ENCODE measurements at places on chromosomes 11 and 22. TPM values are rescaled to one million over a fixed set of nuclear protein-coding genes. Genes with fewer than 3 reads are reported as not detected.

Gene SMC1B
- 3.2 TPM for total RNA-seq

Gene HPX
- 1.6 TPM for total RNA-seq

Gene IGLL1
- not detected for total RNA-seq

Gene SNX32
- 2.2 TPM for total RNA-seq

Gene SLC1A2
- not detected for total RNA-seq

Gene CBX7
- 61.0 TPM for total RNA-seq

Gene ZNF280B
- total RNA-seq: 2.9 TPM

Gene CRACR2B
- total RNA-seq: 13.3 TPM

Gene TMEM86A
- total RNA-seq: 1.8 TPM

Gene RAB3IL1
- total RNA-seq: 0.49 TPM

Gene FAM227A
- total RNA-seq: 0.28 TPM

Gene SCGB1A1
- not detected for total RNA-seq

Gene CCDC73
- total RNA-seq: not detected

Gene ZC3H7B
- 52.4 TPM for total RNA-seq

Gene MUC5B
- total RNA-seq: not detected

Gene TRPM5
- total RNA-seq: 0.07 TPM

Gene YWHAH
- 76.8 TPM for total RNA-seq

Gene MMP10
- total RNA-seq: not detected

Gene OR4A16
- not detected for total RNA-seq

Gene ADAMTS8
- total RNA-seq: not detected

Gene OR10AG1
- total RNA-seq: not detected

Gene PRG3
- total RNA-seq: not detected

Gene MRGPRG
- total RNA-seq: not detected

Gene MUC15
- total RNA-seq: not detected
